ENCODE measurements at places on chromosomes 1 and 21.

DNA sequence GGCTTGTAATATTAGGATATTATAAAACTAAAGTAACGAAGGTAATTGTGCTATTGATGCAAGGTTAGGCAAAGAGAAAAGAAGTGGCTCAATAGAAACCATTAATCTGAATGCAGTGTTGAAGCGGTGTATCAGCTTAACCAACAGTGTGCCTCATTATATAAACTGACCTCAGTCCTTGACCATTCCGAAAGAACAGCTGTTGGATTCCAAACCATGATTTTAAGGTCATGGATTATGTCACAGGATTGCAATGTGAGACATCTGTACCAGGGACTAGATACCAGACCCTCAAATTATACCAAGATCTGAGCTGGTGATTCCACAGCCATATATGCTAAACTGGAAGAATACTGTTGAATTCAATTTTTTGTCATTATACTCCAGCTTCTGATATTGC, 134.2 kb upstream of the HP1BP3 start:
- no peak for DNase-seq

DNA sequence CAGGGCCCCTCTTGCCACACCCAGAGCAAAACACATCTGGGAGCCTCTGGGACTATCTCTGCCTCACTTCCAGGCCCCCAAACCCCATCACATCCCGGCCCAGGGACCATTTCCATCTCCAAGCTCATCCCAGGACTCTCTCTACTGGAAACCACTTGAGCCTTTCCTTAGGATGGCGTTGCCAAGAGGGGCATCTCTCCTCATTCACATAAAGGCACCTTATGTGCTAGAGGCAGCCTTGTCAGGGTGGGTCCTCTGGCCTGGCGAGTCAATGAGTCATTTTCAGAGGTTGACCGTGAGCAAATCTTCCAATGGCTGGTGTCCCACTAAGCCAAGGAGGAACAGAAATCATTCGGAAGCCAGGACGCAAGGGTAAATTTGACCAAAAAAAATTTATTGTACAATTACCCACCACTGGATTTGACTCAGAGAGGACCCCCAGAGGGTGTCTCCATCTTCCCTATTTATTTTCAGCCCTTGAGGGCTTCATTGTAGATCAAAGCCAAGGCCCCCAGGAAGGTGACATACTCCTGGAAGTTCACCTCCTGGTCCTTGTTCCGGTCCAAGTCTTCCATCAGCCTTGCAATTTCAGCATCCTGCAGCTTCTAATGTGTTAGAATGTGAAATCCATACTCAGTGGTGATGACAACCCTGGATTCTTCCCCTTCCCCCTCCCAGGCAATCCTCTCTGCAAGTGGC, 1.4 kb downstream of the S100A6 start:
- no peak for DNase-seq

DNA sequence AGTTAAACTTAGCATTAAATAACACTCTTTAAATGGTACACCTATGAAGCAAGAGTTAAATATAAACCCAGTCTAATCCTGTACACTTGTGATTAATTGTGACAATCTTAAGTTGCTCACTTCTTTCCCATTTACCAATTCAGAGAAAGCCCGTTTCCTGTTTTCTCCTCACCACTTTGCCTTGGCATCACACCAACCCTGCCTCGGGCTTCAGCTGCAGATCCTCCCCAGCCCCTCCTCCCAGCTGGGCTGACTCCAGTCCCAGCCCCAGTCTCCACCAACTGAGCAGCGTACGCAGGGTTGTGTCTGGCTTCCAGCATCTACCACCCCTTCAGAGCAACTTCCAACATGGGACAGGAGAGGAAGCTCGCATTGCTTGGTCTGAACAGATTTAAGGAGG, 4.1 kb downstream of the PYCR2 start:
- no peak for DNase-seq

GRCh38 chr1:77412069-77412819, 130.4 kb downstream of the AK5 start:
- no peak for DNase-seq

- no peak for DNase-seq
Measured at GRCh38 chr21:44712203-44713028, 1.0 kb upstream of the TSPEAR start.

- DNase-seq: no peak
Measured at GRCh38 chr1:66371233-66372005, 162.5 kb upstream of the SGIP1 start.

GRCh38 chr1:158930504-158930903, 848 bp upstream of the PYHIN1 start:
- no peak for DNase-seq

Measured in D721Med (cell line).